ENCODE measurements at places on chromosomes 3 and 15. TPM values are rescaled to one million over a fixed set of nuclear protein-coding genes. Genes with fewer than 3 reads are reported as not detected.

Gene LSAMP
- under 0.01 TPM for total RNA-seq

Gene SEC61A1
- total RNA-seq, result 378 TPM

DNA sequence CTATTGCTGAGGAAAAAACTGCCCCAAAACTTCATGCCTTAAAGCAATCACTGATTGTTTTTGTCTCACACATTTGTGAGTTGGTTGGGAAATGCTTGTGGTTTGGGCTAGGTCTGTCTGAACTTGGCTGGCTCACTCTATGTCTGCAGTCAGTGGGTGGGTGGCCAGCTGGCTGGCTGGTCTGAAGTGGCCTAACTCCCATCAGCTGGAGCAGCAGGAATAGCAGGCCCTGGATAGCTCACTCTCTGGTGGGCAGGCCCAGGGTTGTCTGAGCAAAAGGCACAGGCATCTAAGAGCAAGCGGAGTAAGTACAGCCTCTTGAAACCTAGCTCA is 37.7 kb upstream of the PRR20G start:
- DNase-seq, result no peak

- no peak for DNase-seq
Observed at GRCh38 chr3:42739401-42740158, 33.5 kb downstream of the CCDC13 start.

GRCh38 chr15:39269352-39269751 is 311.5 kb upstream of the THBS1 start:
- no peak for DNase-seq

DNA sequence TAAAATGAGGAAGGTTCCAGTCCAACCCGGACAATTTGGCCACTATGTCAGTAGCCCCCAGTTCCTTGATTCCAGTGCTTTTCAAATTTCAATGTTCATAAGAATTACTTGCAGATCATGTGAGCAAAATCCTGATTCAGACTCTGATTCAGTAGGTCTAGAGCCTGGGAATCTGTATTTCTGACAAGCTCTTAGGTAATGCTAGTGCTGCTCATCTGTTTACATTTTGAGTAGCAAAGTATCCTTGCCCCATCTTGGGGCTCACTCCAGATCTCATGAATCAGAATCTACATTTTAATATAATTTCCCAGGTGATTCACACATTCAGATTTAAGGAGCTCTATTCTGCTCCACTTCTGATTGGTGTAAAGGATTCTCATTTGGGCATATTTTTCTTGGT is 142.0 kb downstream of the NAALADL2 start:
- DNase-seq, result peak; percentile 13

DNA sequence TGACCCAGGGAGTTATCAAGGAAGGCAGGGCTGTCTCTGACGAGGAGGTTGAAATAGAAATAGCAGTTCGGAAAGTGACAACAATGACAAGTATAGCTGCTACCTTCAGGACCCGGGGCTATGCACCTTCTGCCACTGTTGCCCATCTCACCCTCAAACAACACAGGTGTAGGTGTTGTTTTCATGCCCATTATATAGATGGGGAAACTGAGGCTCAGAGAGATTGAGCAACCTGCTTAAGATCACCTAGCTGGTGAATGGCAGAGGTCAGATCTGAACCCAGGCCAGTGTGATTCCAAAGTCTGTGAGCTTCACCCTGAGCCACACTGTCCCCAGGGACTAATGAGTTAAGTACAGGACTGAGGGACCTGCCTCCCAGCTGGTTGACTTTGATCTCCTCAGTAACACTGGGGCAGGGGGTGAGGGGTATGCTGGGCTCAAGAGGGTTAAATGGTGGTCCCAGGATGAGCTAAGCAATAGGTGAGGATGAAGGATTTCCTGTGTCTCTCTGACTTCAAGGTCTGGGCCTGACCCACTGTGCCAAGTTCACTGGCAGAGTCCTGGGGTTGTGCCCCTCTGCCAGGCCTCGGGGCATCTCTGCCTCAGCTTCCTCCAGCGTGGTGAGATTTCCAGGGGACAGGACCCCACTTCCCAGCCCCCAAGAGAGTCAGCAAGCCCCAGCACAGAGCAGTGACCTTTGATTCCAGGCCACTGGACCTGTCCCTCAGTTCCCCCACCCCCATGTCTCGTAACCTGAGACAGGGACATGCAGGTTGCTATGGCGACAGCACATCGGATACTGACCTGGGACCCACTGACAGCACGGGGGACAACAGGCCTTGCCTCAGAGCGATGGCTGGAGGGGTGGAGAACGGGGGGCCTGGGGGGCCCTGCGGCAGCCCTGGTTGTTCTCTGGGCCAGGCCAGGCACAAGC is 35.0 kb downstream of the ATP2B2 start:
- DNase-seq, result no peak
